Stimulated activated CD4-positive, alpha-beta T cell treated with anti-CD3 and anti-CD28 coated beads, Interleukin-12 subunit alpha, Interleukin-12 subunit beta, amount 100 ng/mL, for 24 hours (primary cell): ENCODE measurements at places on chromosomes 6 and 20.

GRCh38 chr20:49620364-49621240, 52.7 kb upstream of the PTGIS start:
- no peak for DNase-seq

- DNase-seq = no peak
These were observed 508.0 kb downstream of the TBC1D32 start for GRCh38 chr6:120826253-120826652.

GRCh38 chr20:31860390-31861134, 9.8 kb downstream of the DUSP15 start:
- DNase-seq = no peak

GRCh38 chr6:150486048-150486447, 113.6 kb upstream of the PLEKHG1 start:
- no peak for DNase-seq

- DNase-seq = no peak
These were observed 121.6 kb downstream of the ADGRB3 start for GRCh38 chr6:68756454-68757375.

GRCh38 chr6:41887331-41887751, 7.8 kb downstream of the USP49 start:
- no peak for DNase-seq

DNA sequence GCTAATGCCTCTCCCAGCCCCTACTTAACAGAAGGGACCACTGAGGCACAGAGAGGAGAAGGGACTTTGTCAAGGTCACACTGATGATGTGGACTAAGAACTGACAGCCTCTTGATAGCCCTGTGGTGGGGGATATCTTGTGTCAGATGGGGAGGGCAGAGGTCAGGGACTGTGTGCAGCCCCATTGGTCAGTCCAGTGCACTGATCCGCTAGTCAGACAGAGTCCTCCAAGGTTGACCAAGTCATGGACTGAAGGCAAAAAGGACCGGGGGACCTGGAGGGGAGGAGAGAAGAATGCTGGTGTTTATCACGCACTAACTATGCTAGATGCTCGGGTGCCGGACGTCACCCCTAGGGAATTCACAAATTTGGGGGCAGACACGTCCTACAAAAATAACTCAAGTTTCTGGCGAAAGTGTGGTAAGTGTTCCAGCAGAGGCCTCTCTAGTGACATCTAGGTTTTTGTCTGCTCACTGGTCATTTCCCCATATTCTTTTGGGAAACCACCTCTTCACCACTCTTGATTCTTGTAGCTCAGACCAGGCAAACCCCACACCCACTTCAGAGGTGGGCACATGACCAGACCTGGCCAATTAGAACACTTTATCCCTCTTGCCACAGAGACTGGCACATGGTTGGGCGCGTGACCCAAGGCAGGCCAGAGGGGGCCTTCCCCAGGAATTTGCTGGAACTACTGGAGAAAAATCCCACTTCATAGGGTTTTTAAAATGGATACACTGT, 21.0 kb downstream of the TCF15 start:
- DNase-seq = no peak

DNA sequence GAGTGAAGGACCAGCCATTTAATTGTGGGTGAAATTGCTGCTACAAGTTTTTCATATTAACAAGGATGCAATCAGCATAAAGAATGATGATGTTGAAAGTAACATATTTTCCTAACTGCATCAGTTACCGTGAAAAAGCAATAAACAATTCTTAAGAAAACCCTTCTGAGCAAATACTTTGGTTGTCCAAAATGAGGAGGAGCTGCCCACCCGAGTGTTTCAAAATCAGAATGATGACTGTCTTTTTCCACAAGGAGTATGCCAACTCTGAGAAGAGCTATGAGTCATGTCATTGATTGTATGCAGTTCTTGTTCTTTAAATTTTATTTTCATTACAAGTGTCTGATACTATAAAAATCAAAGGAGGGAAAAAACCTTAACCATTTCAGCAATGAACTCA, 470.5 kb downstream of the COL12A1 start:
- no peak for DNase-seq

DNA sequence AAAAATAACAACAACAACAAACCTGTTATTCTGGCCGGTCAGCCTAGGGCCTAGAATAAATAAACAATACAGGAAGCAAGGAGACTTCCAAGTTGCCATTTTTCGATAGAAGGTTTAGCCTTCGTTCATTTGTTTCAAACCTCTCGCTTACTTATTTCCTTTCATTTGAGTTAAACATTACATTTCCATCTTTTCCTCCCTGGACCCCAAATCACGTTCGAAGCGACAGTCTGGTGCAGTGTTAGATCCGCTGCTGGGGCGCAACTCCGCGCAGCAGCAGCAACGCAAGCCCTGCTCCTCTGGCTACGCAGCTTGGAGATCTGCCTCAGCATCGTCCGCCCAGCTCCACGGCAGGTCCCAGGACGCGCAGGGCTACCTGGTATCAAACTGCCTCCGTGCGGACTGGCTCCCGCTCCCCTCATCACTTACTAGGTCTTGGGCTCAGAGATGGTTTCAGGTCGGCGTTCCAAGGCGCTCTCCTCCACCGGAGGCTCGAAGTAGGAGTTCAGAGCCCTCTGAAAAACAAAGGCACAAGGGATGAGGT, 530 bp downstream of the TDP2 start:
- no peak for DNase-seq

- DNase-seq = no peak
These were observed 247.8 kb downstream of the PRL start for GRCh38 chr6:22049002-22049401.

DNA sequence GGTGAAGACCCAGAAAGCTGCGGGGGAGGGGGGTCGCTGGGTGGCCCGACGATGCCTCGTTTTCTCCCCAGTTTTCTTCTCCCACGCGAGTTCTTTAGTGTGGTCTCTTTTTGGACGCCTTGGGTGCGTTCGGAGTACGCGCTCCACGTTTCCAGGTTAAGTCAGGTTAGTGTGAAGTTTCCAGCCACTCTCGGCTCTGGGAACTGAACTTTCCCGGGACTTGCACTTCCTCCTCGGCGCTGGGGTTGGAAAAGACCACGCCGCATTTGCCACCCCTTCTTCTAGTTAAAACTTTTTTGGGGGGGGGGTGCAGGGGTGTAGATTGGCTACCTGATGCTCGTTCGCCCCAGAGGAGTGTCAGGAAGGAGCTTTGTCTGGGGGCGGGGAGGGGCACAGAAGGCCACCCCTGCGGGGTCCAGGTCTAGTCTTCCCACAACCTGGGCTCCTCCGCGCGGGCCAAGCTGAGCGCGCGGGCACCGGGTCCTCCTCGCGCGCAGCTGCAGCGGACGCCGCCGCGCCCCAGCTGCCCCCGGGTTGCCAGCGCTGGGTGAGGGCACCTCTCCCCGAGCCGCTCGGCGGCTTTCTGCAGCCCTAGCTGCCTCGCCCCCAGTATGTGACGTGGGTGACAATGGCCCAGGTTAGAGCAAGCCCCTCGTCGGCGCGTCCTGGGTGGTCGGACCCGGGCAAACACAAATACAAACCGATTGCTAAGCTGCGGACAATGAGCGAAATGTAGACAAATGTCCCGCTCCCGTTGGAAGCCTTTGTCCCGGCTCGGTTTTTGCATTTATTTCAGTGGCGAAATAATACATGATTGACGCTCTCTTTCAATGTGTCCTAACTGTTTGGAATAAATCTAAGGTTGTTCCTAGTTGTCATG, 1.7 kb upstream of the NKX2-2 start:
- DNase-seq = no peak
